GM12892 (cell line): ENCODE measurements at places on chromosomes 16 and 17.

DNA sequence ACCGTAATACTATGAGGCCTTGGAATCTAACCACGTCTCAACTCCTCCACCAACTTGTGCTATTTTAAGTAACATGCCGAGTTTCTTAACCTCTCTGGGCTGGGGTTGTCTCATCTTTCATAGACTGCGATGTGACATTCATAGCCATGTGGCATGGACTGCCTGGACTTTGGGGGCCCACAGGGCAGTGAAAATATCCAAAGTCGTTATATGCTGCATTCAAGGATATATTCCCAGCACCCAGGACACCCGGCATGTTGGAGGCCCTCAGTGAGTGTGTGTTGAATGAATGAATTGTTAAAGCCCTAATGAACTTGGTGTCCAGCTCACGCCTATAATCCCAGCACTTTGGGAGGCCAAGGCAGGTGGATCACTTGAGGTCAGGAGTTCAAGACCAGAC, 203.1 kb downstream of the CBLN1 start:
- no peak for DNase-seq

GRCh38 chr17:4476017-4476416, 22.7 kb upstream of the SPNS2 start:
- DNase-seq: no peak

GRCh38 chr16:2777903-2778629, 986 bp upstream of the ELOB start:
- no peak for DNase-seq

GRCh38 chr16:12752159-12752558, 51.5 kb downstream of the CPPED1 start:
- no peak for DNase-seq

DNA sequence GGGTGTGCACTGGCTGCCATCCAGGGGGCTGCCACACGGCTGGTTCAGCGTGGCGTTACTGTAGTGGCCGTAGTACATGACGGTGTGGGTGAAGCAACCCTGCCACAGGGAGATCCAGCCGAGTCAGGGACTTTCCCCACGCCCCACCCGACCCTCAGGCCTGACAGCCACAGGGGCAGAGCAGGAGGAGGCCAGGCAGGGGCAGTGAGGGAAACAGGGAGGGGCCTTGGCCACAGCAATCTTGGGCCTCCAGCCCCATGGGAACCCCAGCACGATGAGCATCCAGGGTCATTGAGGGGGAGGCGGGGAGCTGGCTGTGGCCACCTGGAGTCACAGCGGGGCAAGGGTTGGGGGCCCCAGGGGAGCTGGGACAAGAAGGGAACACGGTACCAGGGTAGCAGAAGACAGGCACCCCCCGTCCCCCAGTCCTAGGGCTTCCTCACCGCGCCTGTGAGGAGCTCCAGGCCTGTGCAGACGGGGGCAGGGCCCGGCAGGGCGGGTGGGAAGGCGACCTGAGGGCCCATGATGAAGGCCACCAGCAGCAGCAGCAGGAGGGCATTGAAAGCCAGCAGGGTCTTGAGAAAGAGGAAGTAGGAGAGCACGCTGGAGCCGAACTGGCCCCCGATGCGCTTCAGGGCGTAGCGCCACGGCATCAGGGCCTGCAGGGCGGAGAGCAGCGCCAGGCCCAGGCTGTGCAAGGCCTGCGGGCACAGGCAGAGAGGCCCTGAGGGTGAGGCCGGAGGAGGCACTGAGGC, 4.3 kb downstream of the TMC6 start:
- peak; percentile 84 for DNase-seq

DNA sequence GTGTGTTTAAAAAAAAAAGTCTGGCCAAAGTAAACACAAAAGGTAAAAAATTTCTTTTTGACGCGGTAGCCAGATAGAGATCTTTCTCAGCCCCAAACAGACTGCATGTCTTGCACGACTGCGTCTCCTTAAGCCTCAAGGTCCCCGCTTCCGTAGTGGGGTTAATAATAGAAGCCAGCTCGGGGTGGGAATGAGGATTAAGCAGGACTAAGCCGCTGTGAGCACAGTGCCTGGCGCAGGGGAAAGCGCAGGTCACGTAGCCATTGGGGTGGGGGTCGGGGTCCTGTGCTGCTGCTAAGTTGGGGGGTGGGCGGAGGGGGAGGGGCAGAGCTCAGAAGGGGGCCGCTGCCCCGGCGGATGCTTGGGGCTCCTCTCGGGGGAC, 521 bp downstream of the GGA2 start:
- DNase-seq: no peak

DNA sequence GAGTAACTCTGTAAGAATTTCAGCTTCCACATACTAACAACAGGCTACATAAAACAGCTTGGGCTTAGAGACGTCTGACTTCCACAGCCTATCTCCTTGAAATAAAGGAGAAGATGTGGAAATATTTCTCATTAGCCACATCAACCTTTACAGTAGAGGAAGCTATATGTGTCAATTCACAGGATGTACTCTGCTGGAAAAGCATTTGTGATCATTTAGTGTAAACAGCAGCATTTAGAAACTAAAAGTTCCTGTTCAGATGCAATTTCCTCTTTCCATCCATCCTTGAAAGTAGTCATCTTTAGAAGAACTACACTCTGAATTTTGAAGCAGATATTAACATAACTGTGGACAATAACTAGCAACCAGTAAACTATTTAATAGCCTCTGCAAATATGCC, 46.2 kb downstream of the XPO6 start:
- DNase-seq: no peak

GRCh38 chr16:85755929-85756768, 5.3 kb upstream of the C16orf74 start:
- no peak for DNase-seq

DNA sequence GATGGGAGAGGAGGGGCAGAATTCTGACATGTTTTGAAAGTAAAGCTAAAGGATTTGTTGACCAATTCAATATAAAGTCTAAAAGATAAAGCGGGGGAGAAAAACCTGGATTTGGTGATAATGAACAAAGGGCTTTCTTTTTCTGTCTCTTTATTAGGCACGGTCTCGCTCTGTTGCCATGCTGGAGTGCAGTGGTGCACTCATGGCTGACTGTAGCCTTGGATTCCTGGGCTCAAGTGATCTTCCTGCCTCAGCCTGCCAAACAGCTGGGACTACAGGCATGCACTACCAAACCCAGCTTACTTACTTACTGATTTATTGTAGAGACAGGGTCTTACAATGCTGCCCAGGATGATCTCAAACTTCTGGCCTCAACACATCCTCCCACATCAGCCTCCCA, 7.5 kb downstream of the CDR2 start:
- no peak for DNase-seq
